Fibroblast of gingiva (primary cell): ENCODE measurements at places on chromosomes 6 and 20.

- no peak for DNase-seq
Observed at GRCh38 chr20:54382419-54382818, 93.0 kb upstream of the DOK5 start.

- peak; percentile 84 for DNase-seq
Observed at GRCh38 chr6:22821664-22822320, 252.4 kb downstream of the HDGFL1 start.

GRCh38 chr6:90454836-90455427 is 131.9 kb downstream of the MAP3K7 start:
- DNase-seq = no peak

DNA sequence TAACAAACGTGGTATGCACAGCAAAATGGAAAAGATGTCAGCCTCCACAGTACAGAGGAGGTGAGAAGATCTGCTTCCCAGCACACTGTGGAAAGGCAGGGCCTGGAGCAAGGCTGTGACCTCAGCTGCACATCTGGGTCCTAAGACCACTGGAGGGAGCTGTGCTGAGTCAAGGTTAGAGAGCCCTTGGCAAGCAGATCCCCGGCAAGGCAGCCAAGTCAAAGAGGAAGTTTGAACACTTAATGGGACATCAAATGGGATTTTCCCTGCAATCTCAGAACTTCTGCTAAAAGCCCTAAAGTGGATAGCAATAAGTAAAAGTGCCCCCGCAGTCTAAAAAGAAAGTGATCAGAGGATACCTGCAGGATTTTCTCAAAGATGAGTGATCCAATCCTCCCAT is 39.5 kb downstream of the UNC5CL start:
- peak; percentile 26 for DNase-seq

DNA sequence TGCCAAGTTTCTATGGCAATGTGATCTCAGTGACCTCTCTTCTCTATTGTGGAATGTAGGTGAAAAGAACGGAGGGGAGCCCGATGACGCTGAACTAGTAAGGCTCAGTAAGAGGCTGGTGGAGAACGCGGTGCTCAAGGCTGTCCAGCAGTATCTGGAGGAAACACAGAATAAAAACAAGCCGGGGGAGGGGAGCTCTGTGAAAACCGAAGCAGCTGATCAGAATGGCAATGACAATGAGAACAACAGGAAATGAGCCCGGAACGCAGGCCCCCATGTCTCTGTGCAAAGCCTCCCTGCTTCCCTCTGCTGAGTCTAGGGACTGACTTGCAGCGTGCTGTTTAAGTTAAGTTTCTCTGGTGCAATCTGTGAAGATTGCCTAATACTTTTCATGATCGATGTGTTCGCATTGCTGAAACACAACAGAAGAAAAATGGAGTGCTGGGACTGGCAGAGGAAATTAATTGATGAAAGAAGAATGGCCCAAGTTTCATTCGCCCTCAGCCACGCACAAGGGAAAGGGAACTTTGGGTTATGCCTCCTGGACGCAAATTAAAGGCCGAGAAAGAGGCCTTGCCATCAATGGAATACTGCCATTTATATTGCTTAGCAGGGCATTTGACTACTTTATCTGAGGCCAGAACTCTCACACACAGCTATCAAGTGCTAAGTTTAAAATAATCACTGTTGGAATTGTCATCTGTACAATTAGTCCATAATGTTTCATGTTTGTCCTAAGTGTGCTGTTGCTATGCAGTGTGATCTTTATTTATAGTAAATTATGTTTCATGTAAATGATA is 146.4 kb downstream of the AKAP7 start:
- no peak for DNase-seq

- no peak for DNase-seq
Observed at GRCh38 chr6:74044417-74045096, 348.6 kb downstream of the CD109 start.

DNA sequence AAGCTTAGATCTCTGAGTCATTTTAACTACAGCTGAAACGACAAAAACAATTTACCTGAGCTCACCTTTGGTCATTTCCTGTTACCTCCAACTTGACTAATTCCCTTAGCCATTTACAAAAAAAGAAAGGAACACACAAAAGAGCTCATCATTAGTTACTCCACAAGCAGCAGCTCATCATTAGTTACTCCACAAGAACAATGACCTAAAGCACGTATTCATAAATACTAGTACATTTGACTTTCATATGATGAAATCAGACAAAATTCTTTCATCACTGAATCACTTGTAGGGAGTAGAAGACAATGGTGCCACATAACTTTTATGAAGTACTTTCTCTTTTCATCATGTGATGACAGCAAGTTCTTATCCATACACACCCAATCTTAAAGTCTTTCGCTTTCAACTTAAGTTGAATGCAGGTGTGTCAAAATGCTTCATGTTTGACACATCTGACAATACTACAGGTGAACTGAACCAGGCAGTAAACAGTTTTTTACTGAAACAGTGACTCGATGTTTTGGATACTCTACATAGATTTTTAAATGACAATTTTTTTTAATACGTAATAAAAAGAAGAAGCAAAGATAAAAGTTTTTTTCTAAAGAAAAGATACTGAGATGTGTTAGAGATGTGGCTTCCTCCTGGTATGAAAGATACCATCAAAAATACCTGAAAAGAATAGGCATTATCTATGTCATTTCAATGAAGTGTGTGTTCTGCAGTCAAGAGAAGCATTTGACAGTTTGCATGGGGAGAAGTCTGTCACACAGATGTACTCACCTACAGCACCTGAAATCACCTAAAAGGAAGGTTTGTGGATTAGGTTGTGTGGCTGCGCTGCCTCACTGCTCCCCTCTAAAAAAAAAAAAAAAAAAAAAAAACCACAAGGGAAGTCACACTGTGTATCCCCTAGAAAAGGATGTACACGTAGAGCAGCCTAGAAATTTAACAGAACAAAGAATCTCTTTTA is 109.1 kb downstream of the PRDM1 start:
- peak; percentile 69 for DNase-seq

GRCh38 chr6:155645325-155645724 is 189.7 kb upstream of the NOX3 start:
- peak; percentile 6 for DNase-seq

DNA sequence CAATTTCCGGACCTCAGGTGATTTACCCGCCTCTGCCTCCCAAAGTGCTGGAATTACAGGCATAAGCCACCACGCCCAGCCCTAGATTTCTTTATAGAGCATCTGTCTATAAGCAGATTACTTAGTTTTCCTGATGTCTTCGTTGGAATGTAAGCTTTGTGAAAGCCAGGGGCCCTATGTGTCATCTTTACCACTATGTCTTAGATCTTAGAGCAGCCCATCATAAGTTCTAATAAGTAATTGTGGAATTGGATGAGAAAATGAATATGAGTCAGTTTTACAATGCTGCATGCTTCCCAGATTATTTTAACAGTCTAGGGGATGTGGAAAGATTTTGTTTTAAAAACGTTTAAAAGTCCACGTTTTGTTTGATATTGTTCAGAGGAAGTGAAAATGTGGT is 9.1 kb upstream of the ZBTB2 start:
- DNase-seq = no peak

GRCh38 chr20:32035426-32035779 is 16.6 kb upstream of the HCK start:
- DNase-seq = no peak

- no peak for DNase-seq
Observed at GRCh38 chr20:40882152-40882551, 146.5 kb upstream of the TOP1 start.

DNA sequence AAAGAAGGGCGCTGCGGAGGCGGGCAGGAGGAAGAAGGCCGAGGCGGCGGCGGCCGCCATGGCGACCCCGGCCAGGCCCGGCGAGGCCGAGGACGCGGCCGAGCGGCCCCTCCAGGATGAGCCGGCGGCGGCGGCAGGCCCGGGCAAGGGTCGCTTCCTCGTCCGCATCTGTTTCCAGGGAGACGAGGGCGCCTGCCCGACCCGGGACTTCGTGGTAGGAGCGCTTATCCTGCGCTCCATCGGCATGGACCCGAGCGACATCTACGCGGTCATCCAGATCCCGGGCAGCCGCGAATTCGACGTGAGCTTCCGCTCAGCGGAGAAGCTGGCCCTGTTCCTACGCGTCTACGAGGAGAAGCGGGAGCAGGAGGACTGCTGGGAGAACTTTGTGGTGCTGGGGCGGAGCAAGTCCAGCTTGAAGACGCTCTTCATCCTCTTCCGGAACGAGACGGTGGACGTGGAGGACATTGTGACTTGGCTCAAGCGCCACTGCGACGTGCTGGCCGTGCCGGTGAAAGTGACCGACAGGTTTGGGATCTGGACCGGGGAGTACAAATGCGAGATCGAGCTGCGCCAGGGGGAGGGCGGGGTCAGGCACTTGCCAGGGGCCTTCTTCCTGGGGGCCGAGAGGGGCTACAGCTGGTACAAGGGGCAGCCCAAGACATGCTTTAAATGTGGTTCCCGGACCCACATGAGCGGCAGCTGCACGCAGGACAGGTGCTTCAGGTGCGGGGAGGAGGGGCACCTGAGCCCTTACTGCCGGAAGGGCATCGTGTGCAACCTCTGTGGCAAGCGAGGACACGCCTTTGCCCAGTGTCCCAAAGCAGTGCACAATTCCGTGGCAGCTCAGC is 780 bp downstream of the ZCCHC3 start:
- DNase-seq = peak; percentile 81

- DNase-seq = no peak
Observed at GRCh38 chr20:48789781-48790472, 37.9 kb downstream of the PREX1 start.
